ENCODE measurements at places on chromosomes 7 and 10.
A peak's percentile ranks its signal among the peaks of the same experiment; 100 is the strongest.

- DNase-seq, result no peak
Observed at GRCh38 chr10:50931948-50932431, 46.6 kb upstream of the A1CF start.

DNA sequence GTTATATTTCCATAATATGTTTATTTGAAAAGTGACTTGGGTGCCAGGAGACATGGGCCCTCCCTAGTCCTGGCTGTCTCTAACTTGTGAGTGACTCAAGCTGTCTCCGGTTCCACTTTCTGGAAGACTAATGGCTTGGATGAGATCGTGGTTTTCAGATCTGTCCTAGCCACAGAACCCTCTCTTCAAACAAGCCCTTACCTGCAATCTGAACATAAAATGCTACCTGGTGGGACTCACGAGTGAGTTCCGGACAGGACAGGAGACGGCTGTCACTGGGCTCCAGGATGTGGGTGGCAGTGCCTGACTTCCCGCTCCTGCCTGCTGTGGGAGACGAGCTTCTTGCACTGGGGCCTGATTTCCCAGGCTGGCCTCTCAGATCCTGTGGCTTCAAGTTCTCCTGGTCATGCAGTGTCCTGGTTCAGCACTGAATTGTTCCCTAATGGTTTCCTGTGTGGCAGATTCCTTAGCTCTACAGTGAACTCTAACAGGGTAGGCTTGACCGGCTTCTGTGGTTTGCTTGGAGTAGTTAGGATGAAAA is 26.0 kb upstream of the PFKFB3 start:
- peak; percentile 46 for DNase-seq

GRCh38 chr10:10848488-10849111 is 169.1 kb upstream of the CELF2 start:
- DNase-seq, result no peak

- DNase-seq, result peak; percentile 21
Observed at GRCh38 chr7:5424749-5425506, 1.3 kb upstream of the TNRC18 start.

Data from foreskin keratinocyte (primary cell).